ENCODE measurements at places on chromosomes 1 and 21.

DNA sequence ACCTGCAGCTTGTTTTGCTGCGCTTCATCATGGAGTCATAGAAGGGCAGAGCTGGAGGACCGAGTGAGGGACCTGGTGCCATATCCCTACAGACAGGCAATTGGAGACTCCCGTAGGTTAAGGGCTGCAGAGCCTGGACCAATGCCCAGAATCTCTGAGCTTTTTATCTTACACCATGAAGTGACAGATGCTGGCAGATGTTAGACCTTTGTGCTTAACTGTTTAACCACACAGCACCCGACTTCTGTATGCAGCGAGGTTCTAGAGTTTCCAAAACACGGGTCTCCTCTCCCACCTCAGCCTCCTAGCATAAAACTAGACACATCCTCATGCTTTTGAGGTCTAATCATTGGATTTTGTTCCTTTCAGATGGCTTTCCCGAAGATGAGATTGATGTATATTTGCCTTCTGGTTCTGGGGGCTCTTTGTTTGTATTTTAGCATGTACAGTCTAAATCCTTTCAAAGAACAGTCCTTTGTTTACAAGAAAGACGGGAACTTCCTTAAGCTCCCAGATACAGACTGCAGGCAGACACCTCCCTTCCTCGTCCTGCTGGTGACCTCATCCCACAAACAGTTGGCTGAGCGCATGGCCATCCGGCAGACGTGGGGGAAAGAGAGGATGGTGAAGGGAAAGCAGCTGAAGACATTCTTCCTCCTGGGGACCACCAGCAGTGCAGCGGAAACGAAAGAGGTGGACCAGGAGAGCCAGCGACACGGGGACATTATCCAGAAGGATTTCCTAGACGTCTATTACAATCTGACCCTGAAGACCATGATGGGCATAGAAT, 47.6 kb downstream of the B3GALT5 start:
- peak; percentile 36 for DNase-seq

DNA sequence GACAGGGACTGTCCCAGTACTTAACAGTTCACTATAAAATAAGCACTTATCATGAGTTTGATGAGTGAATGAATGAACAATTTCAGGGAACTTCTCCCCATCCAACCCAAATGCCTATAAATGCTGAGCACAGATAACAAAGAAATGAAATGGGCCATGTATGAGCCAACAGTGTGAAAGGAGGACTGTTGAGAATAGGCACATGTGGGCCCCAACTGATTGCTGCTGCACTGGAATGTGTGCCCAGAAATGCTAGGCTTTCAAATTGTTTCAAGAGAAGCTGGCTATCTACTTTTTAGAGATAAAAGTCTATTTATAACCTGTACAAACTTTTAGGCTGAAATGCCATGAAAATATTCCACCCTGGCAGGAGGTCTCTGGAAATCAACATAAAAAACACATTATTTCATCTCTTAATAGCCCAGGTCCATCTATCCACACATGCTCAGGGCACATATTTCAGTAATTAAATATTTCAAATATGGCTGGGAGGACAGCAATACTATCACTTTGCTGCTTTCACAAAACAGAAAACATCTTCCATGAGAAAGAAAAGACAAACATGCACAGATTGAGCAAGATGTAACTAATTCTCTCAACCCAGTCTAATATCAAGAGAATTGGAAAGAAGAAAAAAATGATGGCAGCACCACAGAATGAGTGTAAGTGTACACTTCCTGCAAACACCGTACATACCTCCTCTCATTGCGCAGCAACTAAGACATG, 49.8 kb downstream of the COLGALT2 start:
- no peak for DNase-seq

GRCh38 chr1:233790662-233791371, 113.7 kb upstream of the SLC35F3 start:
- peak; percentile 64 for DNase-seq

- no peak for DNase-seq
Observed at GRCh38 chr1:38336301-38336923, 289.8 kb upstream of the POU3F1 start.

GRCh38 chr1:68917456-68917855, 420.6 kb upstream of the DEPDC1 start:
- no peak for DNase-seq

DNA sequence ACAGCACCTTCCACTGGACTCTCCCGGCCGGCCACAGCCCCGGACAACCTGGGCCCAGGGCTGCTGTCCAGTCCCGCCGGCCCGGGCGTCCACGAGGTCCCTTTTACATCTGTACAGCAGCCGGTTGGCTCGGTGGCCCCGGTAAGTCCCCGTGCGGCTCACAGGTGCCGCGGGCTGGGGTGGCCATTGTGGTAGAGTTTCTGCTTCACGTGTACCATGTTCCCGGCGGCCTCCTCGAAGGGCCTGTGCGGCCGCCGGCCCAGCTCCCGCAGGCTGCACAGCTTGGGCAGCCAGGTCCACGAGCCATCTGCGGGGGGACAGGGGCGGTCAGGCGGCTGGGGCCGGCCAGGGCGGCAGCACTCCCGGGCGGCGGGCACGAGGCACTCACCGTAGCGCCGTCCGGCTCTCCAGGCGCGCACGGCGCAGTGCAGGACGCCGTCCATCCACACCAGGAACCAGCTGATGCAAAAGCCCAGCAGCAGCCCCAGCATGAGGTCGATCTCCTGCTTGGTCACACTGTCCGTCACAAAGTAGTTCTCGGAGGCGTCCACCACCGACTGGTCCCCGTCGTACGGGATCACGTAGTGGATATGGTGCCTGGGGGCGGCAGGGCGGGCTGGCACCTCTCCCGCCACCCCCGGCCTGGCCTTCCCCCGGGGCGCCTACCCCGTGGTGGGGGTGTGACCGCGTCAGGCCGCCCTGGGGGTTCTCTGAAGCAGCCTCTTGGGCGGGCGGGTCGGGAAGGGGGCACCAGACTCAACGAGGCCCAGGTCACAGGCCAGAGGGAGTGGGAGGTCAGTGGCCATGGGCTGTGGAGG, 5.0 kb downstream of the TMEM240 start:
- DNase-seq: no peak

Data from NCI-H2081 treated with DMSO at 0.1 percent for 48 hours (cell line).